Activated CD4-positive, alpha-beta T cell treated with anti-CD3 and anti-CD28 coated beads for 36 hours (primary cell): ENCODE measurements at places on chromosomes 1 and 21. TPM values are rescaled to one million over a fixed set of nuclear protein-coding genes. Genes with fewer than 3 reads are reported as not detected.

Gene DNAJC28
- 0.37 TPM for total RNA-seq

Gene CLEC20A
- not detected for total RNA-seq

Gene GPN2
- 44.3 TPM for total RNA-seq

Gene LINGO4
- 0.09 TPM for total RNA-seq

Gene HRNR
- total RNA-seq: not detected

Gene PIK3C2B
- total RNA-seq: 44.0 TPM

Gene CFAP107
- not detected for total RNA-seq

Gene BARHL2
- total RNA-seq: not detected

Gene KIAA0040
- 26.1 TPM for total RNA-seq

Gene SHISAL2A
- total RNA-seq: 8.1 TPM

Gene SMIM1
- 3.0 TPM for total RNA-seq

Gene SMPDL3B
- 0.55 TPM for total RNA-seq

- no peak for DNase-seq
Observed at GRCh38 chr1:169681140-169681539, 30.3 kb downstream of the SELL start.

DNA sequence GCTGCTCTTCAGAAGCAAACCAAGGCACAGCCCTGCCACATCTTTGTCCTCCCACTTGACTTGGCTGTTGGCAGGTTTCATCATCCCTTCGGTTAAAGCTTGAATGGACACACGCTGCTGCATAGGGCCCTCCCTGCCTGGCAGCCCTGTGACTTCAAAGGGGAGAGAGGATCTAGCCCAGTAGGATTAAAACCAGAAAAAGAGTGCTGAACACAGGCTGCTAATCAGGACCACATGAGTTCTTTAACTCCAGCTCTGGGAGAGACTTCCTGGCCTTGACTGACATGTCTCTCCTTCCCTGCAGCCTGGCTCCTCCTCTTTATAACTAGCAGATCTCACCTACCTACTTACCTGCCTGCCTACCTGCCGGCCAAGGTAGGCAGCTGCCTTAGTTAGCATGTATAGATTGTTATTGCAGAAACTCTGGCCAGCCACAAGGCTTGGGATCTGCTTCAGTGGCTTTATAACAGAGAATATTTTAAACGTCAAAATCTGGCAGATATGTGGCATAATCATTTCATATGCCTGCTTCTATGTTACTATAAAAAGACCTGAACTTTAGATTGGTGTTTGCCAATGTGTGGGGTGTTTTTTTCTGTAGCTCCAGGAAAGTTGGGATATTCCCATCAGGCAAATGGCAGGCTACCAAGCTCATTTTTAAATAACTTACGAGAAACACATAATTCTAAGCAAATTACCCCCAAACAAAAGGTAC, 49.4 kb downstream of the ERG start:
- no peak for DNase-seq

DNA sequence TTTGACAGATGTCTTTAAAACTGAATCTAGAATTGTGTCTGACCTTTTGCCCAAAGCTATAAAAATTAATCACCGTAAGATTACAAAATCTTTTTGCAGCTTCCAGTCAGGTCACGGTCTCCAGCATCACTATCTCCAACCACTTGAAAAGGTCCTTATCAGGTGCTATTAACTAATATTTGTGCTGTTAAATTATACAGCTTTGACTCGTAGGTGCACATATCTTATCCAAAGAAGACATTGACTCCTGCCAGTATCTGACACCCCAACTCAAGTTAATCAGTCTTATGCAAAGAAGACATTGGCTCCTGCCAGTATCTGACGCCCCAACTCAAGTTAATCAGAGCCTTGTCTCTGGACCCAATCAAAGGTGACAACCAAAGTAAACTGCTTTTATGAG, 19.9 kb upstream of the LYPD8 start:
- DNase-seq: no peak

DNA sequence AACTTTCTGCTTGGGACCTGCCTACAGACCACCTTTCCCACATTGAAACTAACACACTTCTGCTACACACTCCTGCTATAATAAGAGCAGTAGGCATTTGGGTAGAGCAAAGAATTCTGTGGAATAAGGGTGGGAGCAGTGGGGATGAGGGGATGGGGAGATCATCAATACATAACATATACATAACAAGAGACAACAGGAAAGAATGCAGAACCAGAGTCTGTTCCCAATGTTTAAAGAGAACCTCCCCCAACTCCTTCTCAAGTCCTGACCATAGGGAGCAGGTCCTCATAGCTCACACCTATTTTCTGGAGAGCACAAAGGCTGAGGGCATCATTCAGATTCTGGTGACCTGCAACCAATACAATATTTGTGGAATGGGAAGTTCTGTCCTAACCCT, 121.6 kb upstream of the BARHL2 start:
- DNase-seq: no peak

DNA sequence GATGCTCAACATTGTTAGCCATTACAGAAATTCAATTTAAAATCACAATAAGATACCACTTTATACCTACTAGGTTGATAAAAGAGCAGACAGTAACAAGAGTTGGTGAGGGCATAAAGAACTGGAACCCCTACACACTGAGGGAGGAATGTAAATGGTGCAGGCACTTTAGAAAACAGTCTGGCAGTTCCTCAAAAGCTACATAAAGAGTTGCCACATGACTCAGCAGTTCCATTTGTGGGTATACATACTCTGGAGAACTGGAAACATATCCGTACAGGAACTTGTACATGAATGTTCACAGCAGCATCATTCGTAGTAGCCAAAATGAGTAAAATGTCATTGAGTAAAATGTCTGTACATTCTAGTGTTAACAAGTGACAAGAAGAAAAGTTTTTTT, 17.0 kb downstream of the NSL1 start:
- no peak for DNase-seq

- peak; percentile 67 for DNase-seq
Observed at GRCh38 chr1:91404151-91405012, at the start of gene HFM1. Gene HFM1, minus strand, starts transcription at chr1:91404837. Its CDS starts 3,755 bp downstream, at chr1:91401082.

DNA sequence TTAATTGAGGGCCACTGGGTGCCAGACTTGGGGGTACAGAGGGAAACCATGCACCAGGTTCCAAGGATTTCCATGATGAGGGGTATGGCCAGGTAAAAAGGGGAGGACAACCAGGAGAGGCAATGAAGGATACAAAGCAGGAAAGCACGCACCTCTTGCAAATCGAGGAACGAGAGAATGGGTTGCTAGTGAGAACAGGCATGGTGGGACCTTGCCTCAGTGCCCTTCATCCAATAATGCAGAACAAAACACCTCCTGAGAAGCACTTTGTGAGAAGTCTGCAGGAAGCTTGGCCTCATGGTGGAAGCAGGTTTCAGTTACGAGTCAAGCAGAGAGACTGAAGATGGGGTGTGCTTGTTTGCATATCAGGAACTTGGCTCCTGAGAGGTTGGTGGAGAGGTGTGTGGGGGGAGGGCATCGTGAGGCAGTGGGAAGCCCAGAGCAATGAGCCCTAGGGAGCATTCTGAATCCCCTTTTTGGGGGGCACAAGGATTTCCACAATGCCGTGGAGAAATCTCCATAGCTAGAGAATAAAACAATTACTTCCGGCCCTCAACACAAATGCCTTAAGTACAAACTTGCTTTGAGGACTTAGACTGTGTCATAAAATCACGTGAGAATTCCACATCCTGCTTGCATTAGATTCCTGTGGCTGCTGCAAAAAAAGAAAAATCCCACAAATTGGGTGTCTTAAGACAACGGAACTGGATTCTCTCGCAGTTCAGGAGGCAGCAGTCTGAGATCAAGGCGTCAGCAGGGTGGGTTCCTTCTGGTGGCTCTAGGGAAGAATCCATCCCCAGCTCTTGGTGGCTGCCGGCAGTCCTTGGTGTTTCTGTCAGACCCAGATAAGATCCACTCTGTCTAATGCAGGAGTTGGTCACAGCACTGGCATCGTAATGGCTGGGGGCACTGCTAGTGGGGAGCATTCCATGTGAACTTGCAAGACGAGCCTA, 54.9 kb upstream of the BACE2 start:
- peak; percentile 7 for DNase-seq

DNA sequence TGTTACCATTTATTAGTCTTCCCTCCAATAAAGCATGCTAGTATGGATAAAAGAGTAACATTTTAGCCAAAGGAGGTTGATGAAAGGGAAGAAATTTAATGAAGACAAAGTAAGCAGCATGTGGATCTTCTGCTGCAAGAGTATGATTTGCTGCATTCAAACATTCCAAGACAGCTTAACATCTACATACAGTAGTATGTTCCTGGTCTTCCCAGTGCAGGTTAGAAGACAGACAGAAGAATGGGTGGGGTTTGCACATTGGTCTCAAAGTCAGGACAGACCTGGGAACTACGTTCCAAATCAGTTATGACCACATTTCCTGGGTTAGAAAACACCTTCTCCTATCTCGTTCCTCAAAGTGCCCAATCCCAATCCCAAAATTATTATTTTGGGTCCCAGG, 43.3 kb downstream of the PUM1 start:
- DNase-seq: no peak

DNA sequence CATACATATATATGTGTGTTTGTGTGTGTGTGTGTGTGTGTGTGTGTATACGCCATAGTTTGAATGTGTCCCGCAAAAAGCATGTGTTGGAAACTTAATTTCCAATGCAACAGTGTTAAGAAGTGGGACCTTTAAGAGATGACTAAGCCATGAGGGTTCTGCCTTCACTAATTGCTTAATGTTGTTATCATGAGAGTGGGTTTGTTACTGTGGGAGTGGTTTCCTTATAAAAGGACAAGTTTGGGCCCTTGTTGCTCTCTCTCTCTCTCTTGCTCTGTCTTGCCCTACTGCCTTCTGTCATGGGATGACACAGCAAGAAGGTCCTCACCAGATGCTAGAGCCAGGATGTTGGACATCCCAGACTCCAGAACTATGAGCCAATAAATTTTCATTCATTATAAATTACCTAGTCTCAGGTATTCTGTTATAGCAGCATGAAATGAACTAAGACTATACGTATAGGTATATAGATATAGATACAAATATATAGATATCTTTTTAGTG, 103.8 kb upstream of the ZC3H11B start:
- no peak for DNase-seq

GRCh38 chr1:87880764-87881163, 552.1 kb downstream of the LMO4 start:
- no peak for DNase-seq

DNA sequence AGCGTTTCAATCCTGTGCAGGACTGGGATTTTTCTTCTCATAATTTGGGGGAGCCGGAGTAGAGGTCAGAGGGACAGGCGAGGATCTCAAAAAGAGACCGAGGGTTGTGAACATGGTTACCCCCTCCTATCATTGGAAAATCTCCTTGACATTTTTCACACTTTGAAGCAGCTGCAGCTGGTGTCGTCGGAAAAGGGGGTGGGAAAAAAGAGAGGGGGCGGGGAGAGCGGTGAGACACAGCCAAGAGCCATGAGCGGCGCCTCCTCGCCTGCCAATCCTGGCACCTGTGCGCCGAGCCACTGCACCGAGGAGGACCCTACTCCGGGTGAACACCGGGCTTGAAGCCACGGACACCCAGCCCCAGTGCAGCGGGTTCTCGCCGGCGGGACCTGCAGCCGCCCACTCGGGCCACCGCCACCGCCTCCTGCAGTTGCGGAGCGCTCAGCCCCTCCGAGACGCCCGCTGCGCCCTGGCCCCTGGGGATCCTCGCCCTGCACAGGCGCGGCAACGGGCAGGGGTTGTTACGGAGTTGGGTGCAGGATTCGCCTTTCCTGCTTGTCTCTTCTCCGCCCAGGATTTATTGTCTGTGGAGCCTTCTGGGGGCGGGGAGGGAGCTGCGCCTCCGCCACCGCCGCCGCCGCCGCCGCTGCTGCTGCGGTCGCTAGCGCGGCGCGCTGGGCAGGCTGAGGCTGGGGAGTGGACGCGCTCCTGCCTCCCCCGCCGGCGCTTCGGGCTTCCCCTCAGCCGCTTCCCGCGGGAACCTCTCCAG, at the start of gene LRRC7:
TSS of gene LRRC7 (plus strand) at position 271 of the 769 bp plus-strand sequence. CDS start 718 bp downstream, outside the sequence.
- peak; percentile 11 for DNase-seq

- DNase-seq: no peak
Observed at GRCh38 chr21:29185172-29185571, 54.7 kb downstream of the MAP3K7CL start.

- no peak for DNase-seq
Observed at GRCh38 chr1:246425139-246425794, 81.8 kb downstream of the SMYD3 start.

GRCh38 chr1:232227306-232227705, 402.6 kb downstream of the SIPA1L2 start:
- DNase-seq: no peak

DNA sequence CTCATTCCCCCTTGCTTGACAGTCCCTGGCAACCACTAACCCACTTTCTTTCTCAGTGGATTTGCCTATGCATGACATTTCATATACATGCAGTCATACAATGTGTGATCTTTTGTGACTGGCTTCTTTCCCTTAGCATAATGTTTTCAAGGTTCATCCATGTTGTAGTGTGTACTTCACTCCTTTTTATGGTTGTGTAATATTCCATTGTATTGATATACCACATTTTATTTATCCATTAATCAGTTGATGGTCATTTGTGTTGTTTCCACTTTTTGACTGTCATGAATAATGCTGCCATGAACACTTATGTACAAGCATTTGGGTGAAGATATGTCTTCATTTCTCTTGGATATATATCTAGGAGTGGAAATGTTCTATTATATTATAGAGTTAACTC, 127.7 kb upstream of the GRIK3 start:
- DNase-seq: no peak

DNA sequence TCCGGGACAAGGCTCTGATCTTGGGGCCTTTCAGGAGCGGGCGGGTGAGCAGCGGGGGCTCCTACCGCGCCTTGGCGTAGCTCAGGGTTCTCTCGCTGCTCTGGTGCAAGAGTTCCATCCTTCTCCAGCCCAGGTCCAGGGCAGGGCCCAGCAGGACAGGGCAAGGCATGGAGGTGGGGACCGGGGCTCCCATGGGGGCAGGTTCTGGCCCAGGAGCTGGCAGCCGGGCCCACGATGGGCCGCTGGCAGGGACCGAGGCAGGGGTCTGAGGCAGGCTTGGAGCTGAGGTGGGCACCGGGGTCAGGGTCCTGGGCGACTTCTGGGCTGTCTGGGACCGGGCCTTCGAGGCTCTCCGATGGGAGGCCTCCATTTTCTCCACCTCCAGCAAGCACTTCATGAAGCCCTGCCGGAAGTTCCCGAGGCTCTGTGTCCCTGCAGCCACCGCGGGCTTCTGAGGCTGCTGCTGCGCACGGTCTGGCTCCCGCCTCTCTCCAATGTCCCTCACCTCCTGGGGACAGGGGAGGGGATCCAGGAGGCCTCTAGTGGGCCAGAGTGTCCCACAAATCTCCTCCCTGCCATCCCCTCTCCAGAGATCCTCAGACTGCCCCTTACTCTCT, 27.6 kb downstream of the SPATA21 start:
- no peak for DNase-seq
